ENCODE measurements at places on chromosomes 2 and 18. TPM values are rescaled to one million over a fixed set of nuclear protein-coding genes. Genes with fewer than 3 reads are reported as not detected.

Gene ZSWIM2
- not detected for total RNA-seq

Gene SH3BP4
- 59.7 TPM for total RNA-seq

Gene CDH19
- not detected for total RNA-seq

Gene VAMP8
- total RNA-seq: 49.9 TPM

Gene EFHD1
- total RNA-seq: not detected

Gene MAPRE3
- 18.0 TPM for total RNA-seq

Gene NCKAP5
- not detected for total RNA-seq

Gene CRYGC
- not detected for total RNA-seq

Gene KCNG2
- total RNA-seq: not detected

Gene GALNT13
- total RNA-seq: 0.54 TPM

Gene RAPH1
- total RNA-seq: 78.0 TPM

Gene CERS6
- total RNA-seq: 24.3 TPM

Gene SPATS2L
- 67.5 TPM for total RNA-seq

Gene LYPD6B
- total RNA-seq: 0.37 TPM

Gene MRO
- not detected for total RNA-seq

Gene KCNS3
- total RNA-seq: 0.84 TPM

Gene SULT1C2
- not detected for total RNA-seq

Gene PREB
- 68.5 TPM for total RNA-seq

Gene DNAH7
- 0.91 TPM for total RNA-seq

Gene L3MBTL4
- total RNA-seq: not detected

Gene PROM2
- total RNA-seq: 2.6 TPM

Gene CBLN2
- total RNA-seq: not detected

Gene TRIM54
- not detected for total RNA-seq

Gene FEV
- total RNA-seq: not detected

Gene TNFRSF11A
- 3.0 TPM for total RNA-seq

Gene ALMS1
- 8.3 TPM for total RNA-seq

Gene KLHL29
- total RNA-seq: 43.1 TPM

Gene ELAC1
- total RNA-seq: 10.8 TPM

Gene MBP
- 31.6 TPM for total RNA-seq

Gene PTPRN
- total RNA-seq: not detected

Gene ADCYAP1
- not detected for total RNA-seq

Gene AQP12B
- total RNA-seq: not detected

Gene SCYGR4
- total RNA-seq: not detected

Gene CRYGD
- not detected for total RNA-seq

Gene AMER3
- not detected for total RNA-seq

Gene UXS1
- 37.6 TPM for total RNA-seq

Gene CROCC2
- total RNA-seq: not detected

Gene POTEJ
- not detected for total RNA-seq

Gene LGALSL
- 11.4 TPM for total RNA-seq

Gene ACKR3
- 0.29 TPM for total RNA-seq

Gene OSBPL1A
- total RNA-seq: 21.5 TPM

Gene AGPS
- total RNA-seq: 49.5 TPM

Gene UGT1A10
- not detected for total RNA-seq

Gene SERPINB10
- not detected for total RNA-seq

Gene TFPI
- 71.1 TPM for total RNA-seq

Gene MAL
- not detected for total RNA-seq

Gene POTEC
- total RNA-seq: not detected

Gene SERPINB5
- 330 TPM for total RNA-seq

Gene HRH4
- total RNA-seq: 0.10 TPM

Gene FZD7
- 1.1 TPM for total RNA-seq

Gene ASPRV1
- 0.23 TPM for total RNA-seq

Gene TEX44
- total RNA-seq: not detected
